Caki2 (cell line): ENCODE measurements at places on chromosomes 7 and 10. TPM values are rescaled to one million over a fixed set of nuclear protein-coding genes. Genes with fewer than 3 reads are reported as not detected.

DNA sequence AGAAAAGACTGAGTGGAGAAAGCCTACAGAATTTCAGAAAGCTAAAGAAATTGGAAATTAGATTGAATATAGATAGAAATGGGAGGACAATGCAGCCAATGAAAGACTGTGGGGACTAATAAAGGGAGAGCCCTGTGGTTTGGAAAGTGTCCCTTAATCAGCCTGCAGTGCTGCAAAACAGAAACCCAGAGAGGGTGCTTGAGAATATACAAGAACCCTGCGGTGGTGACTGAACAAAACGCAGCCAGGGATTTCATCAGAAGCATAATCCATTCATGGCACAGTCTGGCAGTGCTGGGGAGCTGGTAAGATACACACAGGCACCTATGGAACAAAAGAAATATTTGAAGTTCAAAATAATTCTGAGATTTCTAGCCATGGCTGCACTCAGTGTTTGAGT, 19.1 kb downstream of the CEP41 start:
- no peak for DNase-seq

Gene DBF4
- total RNA-seq: 27.4 and 63.2 TPM in 2 replicates

DNA sequence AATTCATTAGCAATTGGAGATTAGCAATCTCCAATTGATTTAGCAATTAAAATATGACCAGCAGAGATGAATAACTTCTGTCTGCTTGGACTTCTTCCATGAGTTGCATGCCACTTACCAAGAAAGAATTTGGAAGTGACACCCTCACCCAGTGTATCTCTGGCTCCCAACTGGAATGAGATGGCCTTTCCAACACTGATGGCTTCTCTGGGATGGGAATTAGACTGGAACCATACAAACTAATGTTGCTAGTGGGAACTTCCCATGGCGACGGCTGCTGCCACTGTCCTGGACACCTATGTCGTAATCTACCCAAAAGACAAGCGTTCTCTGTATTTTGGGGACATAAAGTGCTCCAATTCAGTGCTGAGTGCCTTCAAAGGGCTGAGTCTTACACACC, 192.3 kb downstream of the COBL start:
- DNase-seq: no peak

Gene ADCYAP1R1
- not detected in 2 replicates for total RNA-seq

DNA sequence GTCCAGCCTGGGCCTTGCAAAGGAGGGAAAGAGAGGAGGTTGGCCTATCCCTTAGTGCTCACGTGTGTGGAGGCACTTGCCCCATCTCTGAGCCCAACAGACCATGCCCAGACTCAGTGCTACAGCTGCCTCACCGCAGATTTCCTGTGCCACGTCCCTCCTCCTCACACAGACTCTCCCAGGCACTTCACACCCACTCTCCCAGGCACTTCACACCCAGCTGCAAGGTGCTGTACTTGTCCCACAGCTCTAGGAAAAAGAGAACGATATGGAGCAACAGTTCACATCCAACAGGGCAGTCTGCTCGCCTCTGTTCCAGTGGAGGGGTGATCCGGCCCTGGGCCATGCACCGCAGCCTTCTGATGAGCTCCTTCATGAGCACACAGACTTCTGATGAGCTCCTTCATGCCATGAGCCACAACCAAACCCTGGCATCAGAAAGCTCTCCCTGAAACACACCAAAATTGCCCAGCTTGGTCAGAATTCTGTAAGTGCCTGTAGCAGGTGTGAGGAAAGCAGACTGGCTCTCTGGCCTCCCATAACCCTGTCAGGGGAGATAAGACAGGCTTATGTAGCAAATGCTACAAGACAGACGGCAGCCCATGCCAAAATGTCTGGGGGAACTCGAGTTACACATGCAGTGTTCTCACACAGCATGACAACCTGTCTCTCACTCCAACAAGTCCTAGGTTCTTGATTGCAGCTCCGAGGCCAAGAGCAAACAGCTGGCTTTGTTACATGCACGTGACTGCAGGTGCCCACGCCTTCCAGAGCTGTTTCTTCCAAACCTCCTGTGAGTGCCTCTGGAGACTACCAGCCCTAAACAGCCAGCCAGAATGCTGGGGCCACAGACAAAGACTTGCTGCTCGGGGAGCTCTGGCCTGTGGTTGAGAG, 348.5 kb downstream of the GRID1 start:
- DNase-seq: no peak

GRCh38 chr10:31977440-31978155, 49.0 kb upstream of the ARHGAP12 start:
- peak; percentile 18 for DNase-seq
